ENCODE measurements at places on chromosomes 2 and 18. TPM values are rescaled to one million over a fixed set of nuclear protein-coding genes. Genes with fewer than 3 reads are reported as not detected.

SH3BP4 gene
- 25.3 TPM for total RNA-seq

LYPD1 gene
- total RNA-seq, result 0.71 TPM

BOK gene
- total RNA-seq, result 61.5 TPM

C2orf66 gene
- not detected for total RNA-seq

DSG4 gene
- not detected for total RNA-seq

C2orf80 gene
- total RNA-seq, result not detected

SPRED2 gene
- total RNA-seq, result 17.9 TPM

- no peak overlapping the region for H3K27ac ChIP-seq
- no peaks in the 10 kb centered on the region for H3K4me1 ChIP-seq
- no peaks in the 10 kb centered on the region for H3K36me3 ChIP-seq
- no peak overlapping the region for H3K4me3 ChIP-seq
- H3K27me3 ChIP-seq, result no peaks in the 10 kb centered on the region
- no peak for DNase-seq
These were observed 317.3 kb downstream of the RBM43 start for GRCh38 chr2:150944315-150944714.

GRCh38 chr18:362311-363290, 94.8 kb upstream of the THOC1 start:
- H3K4me1 ChIP-seq, result peaks cover 42% of the 10 kb centered on the region
- no peaks in the 10 kb centered on the region for H3K27me3 ChIP-seq
- H3K36me3 ChIP-seq, result no peaks in the 10 kb centered on the region
- H3K27ac ChIP-seq, result peak overlapping the region; percentile 65
- no peak for DNase-seq

GRCh38 chr2:118669654-118670053, 177.8 kb downstream of the EN1 start:
- H3K36me3 ChIP-seq, result no peaks in the 10 kb centered on the region
- peak; percentile 37 for DNase-seq
- H3K27me3 ChIP-seq, result no peaks in the 10 kb centered on the region
- H3K27ac ChIP-seq, result no peak overlapping the region

GRCh38 chr2:120134263-120134662, 88.9 kb downstream of the TMEM185B start:
- H3K27ac ChIP-seq, result no peak overlapping the region
- H3K4me3 ChIP-seq, result no peak overlapping the region

DNA sequence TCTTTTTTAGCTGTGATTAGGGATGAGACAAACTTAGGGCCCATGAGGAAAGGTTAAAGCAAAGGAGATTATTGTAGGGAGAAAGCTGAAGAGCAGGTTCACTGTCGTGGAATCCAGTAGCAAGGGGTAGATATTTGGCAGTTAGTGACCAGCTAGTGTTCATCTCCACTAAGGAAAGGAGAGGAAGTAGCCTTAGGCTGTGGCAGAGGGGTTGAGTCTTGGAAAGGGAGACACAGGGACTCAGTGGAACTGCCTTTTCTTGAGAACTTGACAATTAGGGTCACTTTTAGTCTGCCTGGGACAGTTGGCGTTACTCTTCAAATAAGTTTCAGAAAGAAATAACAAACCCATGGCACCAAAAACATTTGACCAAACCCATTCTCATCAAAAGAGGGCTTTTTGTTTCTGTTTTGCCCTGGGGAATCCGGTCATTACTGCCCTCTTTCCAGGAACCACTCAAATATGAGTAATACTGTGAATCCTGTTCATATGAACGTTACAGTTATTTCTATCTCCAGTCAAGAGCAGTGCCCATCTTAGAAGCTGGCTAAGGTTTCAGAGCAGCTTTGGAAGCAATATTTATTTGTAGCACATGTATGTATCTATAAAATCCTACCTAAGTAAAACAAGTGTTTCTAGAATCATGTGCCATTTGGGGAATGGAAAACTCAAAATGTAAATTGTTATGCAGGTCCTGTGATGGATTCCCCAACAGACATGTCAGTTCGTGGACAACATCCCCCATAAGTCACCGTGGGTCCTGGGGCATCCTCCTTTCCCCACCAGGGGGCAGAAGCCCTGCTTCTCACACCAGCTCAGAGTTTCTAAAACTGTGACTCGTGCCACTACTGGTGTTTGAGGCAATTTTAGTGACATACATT, 77.3 kb upstream of the PHLPP1 start:
- H3K4me3 ChIP-seq, result no peak overlapping the region
- no peak overlapping the region for H3K27ac ChIP-seq
- H3K4me1 ChIP-seq, result peaks cover 5% of the 10 kb centered on the region
- H3K27me3 ChIP-seq, result no peaks in the 10 kb centered on the region
- no peak for DNase-seq

DNA sequence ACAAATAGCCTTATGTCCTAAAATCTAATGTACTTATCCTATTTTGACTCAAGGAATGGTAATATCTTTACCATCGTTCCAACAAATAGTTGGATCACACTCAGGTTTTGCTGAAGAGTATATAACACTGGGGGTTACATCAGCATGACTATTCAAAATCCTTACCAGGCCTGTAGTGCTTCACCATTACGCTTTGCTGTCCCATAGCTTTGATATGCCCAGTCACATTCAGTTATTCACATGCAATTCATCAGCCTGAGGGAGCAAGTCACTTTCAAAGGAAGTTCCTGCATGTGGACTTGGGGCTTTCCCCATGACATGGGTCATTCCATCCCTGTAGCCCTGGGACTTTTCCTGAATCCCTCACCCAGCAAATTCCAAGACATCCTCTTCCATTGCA, 39.6 kb downstream of the FTCDNL1 start:
- no peak overlapping the region for H3K27ac ChIP-seq
- DNase-seq, result no peak
- H3K27me3 ChIP-seq, result no peaks in the 10 kb centered on the region
- peaks cover 9% of the 10 kb centered on the region for H3K4me1 ChIP-seq
- no peaks in the 10 kb centered on the region for H3K36me3 ChIP-seq
- H3K4me3 ChIP-seq, result no peak overlapping the region

- H3K36me3 ChIP-seq, result no peaks in the 10 kb centered on the region
- no peak overlapping the region for H3K4me3 ChIP-seq
- no peak for DNase-seq
- H3K4me1 ChIP-seq, result peaks cover 11% of the 10 kb centered on the region
- H3K27me3 ChIP-seq, result no peaks in the 10 kb centered on the region
These were observed 23.3 kb downstream of the PLEK start for GRCh38 chr2:68388358-68388757.

DNA sequence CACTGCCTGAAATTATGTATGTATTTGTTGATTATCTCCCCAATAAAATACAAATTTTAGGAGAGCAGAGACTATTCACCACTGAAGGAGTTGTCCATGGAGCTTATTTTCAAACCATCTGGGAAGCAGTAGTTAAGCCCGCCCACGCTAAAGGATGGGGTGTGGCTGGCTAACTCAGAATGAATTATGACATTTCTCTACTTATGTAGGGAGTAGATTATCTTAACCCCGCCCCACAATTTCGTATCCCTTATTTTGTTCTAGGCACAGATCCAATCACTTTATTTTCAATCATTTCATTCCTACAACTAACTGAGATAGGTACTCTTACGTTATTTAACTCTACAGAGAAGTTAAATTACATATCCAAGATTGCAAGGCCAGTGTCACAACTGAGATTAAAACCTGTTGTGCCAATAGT, 1.4 kb upstream of the LAPTM4A start:
- H3K36me3 ChIP-seq, result no peaks in the 10 kb centered on the region
- peak overlapping the region; percentile 71 for H3K4me3 ChIP-seq
- peaks cover 33% of the 10 kb centered on the region for H3K4me1 ChIP-seq
- no peaks in the 10 kb centered on the region for H3K27me3 ChIP-seq
